ENCODE measurements at places on chromosomes 11 and 22.

GRCh38 chr11:46366260-46366659, 15.2 kb upstream of the MDK start:
- no peak for DNase-seq

DNA sequence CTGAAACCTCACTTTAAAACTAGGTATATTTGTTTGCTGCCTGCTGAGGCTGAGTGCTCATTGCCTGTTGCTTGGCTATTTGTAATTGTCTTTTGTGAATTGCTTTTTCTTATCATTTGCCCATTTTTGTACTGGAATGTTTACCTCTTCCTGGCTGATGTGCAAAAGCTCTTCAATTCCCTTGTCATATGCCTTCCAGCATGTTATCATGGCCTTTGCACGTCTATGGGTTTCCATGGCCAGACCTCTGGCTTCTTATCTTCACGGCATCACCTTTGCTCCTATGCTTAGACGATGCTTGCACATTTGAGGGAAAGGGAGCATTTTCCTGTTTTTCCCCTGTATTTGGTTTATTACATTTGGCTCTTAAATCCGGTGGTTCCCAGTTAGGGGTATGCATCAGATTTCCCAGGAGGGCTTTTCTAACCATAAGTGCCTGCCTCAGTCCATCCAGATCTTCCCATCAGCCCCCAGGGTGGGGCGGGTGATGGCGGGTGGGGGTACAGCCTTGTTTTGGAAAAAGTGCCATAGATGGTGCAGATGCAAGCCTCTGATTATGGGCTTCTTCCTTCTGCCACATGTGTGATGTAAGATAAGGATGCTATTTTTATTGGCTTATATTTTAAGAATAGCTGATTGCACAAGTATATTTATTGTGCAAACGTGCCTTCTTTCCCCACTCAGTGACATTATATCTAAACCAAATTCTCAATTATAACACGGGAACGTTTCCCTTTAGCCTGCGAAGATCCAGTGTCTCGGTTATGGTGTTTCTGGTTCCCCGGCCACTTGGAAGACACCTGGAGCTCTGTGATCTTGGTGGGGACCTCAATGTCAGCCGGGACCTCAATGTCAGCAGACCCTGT, 70.6 kb upstream of the SEPTIN5 start:
- no peak for DNase-seq

DNA sequence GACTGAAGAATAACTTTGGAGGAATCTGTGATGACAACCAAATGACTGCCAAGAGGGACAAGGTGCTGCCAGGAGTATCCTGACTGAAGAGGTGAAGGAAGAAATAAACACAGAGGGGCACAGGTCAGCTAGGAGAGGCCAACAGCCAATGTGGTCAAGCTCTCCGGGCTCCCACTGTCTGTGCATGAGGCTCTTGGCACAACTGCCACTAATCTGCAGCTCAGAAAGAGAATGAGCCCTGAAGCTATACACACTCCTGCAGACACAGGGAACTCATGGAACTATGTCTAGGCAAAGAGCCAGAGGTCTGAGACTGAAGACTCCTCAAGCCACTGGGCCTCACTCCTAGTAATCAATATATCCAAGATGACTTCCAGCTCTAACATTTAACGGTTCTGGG, 7.0 kb downstream of the THRSP start:
- no peak for DNase-seq

DNA sequence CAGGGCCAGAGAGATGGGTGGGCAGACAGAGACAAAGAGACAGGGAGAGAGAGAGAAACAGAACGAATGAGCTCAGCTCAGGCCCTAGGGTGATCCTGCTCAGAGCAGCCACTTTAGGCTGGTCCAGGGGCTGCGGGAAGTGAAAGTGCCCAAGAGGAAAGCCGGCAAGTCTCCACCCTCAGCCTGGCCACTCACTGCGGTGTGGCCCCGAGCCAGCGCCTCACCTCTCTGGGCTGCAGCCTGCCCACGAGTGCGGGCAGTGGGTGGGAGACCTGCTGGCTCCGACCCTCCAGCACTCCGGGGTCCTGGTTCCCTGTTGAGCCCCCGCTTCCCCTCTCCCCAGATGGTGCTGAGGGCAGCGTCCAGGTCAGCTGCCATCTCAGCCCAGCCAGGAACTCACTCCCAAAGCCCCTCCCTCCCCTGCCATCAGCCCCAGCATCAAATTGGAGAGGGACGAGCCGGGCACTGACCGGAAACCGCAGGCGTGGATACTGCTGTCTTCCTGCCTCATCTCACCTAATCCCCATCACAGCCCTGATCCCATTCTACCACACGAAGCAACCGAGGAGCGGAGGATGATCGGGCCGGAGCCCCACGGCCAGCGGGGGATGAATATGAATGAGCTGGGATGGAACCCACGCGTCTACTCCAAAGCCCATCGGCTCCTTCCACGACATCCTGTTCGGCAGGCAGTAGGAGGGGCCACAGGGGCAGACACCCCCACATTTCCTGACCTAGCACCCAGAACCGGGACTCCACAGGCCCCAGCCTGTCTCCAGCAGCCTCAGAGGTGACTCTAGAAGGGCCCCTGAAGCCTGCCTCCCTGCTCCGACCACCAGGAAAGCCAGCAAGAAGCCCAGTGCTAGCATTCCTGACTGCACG, 16.9 kb downstream of the ELFN2 start:
- no peak for DNase-seq

GRCh38 chr11:36390963-36391471, 94.9 kb downstream of the PRR5L start:
- DNase-seq, result peak; percentile 54

DNA sequence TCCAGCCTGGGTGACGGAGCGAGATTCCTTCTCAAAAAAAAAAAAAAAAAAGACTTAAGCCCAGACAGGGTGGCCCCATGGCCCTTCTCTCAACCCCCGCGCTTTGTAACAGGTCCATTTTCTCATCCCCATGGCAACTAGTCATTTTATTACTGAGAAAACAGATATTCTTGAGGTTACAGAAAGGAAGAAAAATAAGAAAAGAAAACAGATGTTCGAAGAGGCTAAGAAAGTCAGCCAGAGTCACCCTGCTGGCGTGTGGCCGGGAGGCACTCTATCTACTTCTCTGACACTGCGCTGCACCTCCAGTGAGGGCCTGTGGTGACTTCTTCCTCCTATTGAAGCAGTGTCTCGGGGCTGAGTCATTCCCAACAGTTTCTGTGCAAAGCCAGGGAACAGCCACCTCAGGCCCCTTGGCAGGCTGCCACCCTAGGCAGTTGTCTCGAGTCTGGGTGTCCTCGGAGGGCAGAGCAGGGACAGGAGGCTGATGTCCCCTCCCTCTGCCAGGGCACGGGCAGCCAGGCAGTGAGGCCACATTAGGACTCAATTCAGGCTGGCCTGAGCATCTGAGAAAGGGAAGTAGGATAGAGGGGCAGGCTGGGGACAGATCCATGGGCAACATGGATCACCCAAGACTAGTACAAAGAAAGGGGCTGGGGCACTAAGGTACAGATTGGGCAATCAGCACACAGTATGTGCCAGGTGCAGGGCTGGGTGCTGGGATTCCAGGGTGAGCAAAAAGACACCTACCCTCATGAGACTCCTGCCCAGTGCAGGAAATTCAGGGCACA, 16.4 kb upstream of the SYVN1 start:
- DNase-seq, result peak; percentile 43

DNA sequence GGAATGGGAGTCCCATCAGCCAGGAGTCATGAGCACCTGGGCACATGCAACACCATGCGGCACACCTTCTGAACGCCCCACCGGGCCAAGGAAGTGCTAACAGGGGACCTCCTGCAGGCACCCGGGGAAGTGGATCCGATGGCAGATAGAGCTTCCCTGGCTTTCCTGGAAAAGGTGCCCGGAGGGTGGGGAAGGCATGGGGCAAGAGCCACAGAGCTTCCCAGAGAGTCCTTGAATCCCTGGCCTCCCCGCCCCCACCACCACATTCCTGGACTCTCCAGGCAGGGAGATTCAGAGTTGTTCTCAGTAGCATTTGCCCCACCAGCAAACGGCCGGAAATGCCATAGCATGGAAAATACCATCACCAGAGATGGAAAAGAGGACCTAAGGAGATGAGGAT, 8.3 kb downstream of the TRIM29 start:
- DNase-seq, result no peak

GRCh38 chr22:39410264-39410663, 10.7 kb downstream of the TAB1 start:
- no peak for DNase-seq

DNA sequence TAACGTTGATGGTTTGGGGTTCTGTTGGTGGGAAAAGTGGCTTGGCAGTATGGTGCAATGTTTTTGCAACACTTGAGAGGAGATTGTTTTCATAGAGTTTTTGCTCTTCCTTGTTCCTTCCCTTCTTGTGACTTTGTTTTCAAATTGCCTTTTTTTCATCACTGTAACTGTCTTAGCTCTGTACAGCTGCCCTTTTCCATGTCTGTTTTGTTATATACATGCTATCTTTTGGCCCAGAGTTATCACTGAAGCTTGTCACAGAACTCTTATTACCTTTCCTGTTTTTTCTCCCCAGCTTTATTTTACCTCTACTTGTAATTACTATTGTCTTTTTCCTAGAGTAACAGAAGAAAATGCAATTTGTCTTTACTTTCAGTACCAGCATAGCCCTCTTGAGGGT, 154.1 kb downstream of the DDX10 start:
- DNase-seq, result no peak

- DNase-seq, result no peak
These were observed 11.0 kb downstream of the RASD2 start for GRCh38 chr22:35551549-35552177.

DNA sequence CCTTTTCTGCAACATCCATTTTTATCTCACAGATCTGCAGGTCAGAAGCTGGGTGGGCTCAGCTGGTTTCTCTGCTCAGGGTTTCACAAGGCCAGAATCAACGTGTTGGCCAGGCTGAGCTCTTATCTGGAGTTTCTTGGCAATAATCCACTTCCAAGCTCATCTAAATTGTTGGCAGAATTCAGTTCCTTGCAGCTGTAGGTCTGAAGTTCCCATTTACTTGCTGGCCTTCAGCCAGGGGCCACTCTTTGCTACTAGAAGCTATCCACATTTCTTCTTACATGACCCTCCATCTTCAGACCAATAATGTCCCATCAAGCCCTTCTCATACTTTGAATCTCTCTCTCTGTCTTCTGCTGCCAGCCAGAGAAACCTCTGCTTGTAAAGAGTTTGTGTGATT, 103.5 kb downstream of the WNT11 start:
- DNase-seq, result no peak

DNA sequence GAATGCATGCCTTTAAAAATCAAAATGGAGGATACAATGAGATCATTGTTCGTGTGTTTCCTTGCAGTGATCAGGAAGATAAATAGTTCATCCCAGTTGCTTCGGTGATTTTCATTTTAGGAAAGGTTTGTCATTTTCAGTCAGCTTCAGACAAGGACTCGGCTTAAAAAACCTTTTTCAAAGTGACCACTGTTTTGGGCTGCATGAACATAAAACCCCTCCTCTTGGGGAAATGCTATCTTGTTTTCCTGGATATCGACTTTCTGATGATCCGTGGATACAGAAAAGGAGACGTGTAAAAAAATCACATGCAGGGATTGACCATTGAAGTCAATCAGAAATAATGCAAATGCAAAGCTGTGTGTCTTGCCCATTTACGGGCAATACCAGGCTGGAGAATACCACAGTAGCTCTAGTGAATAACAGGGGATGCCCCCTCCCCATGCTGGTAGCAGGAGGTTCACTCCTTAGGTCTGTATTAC, 146.8 kb downstream of the MAML2 start:
- no peak for DNase-seq

DNA sequence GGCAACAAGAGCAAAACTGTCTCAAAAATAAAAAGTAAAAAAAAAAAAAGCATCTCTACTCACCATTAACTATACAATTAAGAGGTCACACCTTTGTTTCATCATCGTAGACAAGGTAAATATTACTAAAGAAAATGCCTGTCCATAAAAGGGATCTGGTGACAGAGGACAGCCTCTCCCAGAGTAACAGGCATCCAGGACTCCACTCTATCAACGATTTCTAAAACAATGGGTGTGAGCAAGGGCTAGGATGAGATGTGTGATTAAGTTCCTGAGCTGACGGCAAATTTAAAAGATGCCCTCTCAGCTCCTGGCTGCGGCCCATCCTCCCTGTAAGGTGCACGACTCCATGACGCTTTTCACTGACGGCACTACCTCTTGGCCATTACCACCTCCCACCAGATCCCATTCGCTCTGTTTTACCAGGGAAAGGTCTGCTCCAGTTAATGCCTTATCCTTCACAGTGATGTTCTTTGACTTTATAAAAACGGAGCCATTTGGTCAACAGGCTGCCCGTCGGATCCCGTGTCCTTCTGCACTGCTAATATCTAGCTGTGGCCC, 2.3 kb upstream of the TMEM45B start:
- no peak for DNase-seq

GRCh38 chr22:47230251-47230650, 467.8 kb downstream of the TBC1D22A start:
- DNase-seq, result no peak

DNA sequence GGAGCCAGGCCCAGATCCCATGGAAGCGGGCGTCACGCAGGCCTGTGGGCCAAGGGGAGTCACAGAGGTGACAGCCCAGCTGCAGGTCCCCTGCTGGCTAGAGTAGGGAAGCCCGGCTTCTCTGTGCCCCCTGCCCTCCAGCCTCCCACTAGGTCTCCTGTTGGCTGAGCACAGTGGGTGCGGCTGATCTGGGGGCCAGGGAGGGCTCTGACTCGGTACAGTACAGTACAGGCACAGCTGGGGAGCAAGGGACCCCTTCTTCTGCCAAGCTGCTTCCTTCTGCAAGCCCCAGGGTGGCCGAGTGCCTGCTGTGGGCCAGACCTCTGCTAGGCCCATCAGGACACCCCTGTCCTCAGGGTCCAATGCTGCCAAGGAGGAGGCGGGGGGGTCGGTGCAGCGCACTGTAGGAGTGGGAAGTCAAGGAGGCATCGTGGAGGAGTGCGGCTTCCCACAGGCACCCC, 10.1 kb downstream of the SUSD2 start:
- DNase-seq, result no peak

GRCh38 chr11:69002570-69003231, 10.3 kb downstream of the MRGPRF start:
- DNase-seq, result no peak

- DNase-seq, result no peak
These were observed 141.5 kb upstream of the FAT3 start for GRCh38 chr11:92083123-92083522.

DNA sequence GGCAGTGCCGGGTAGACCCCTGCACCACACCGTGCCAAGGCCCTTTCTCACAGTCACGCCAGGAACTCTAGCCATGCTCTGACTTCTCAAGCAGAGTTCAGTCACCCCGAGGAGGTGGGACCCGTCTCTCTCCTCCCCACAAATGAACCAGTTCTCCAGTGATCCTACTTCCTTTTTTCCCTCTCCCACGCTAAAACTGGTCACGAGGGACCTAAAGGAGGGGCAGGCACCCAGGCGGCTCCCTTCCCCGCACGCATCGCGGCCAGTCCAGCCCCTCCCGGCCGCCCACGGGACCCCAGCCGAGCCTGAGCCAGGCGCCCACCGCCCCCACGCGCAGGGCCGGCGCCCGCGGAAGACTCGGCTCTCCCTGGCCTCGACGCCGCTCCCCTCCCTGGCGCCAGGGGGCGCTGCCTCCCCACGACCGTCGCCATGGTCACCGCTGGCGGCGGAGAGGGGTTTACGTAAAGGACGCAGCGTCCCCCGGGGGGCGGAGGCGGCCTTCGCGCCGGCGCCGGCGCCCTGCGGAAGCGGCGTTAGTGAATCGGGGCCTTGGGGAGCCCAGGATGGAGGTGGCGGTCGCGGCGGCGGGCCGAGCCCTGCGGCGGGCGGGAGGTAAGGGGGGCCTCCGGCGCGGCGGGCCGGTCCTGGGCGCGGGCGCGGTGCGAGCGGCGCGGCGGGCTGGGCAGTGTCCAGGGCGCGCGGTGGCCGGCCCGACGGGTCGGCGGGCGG, at the start of gene DAGLA:
Gene DAGLA (plus strand): TSS at position 499 of the 729 bp plus-strand sequence. CDS start 39,765 bp downstream, outside the sequence.
- peak; percentile 75 for DNase-seq

All from activated CD4-positive, alpha-beta T cell treated with anti-CD3 and anti-CD28 coated beads, Interleukin-10, Interleukin-2, amounts not matched to agents 100 ng/mL and 50 ng/mL, durations not matched to agents 16 hours and 8 hours (primary cell).